Activated T-helper 9 cell treated with anti-CD3 and anti-CD28 coated beads, Interleukin-2, amount 50 U/mL, for 16 hours (primary cell): ENCODE measurements at places on chromosomes 13 and 19.

DNA sequence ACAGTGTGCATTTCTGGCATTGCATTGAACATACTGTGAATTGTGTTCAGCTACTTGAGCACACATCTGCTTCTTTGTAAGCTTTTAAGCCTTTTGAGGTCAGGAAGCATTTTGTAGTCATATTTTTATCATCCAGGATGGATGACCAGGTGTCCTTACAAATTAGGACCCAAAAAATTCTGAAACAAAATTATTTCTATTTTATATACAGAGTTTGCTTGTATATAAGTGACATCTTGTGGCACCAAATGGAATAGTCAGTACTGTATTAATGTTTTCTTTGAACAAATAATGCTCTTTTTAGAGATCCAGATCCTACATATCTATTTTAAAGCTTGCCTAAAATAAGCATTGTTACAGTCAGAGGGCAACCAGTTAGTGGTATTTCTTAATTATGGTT, 9.5 kb upstream of the SUPT20H start:
- DNase-seq, result no peak

DNA sequence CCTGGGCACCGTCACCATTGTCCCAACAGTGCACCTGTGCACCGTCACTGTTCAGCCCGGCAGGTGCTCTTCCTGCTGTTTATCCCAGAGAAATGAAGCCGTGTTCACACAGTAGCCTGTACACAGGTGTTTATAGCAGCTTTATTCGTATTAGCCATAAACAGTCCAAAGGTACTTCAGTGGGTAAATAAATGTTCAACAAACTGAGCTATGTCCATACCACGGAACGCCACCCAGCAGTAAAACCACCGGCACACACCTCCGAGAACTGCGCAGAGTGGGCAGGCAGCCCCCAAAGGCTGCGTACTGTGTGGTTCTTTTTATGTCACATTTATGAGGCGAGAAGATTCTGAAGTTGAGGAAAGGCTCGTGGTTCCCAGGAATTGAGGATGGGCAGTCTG, 44.9 kb upstream of the DCUN1D2 start:
- no peak for DNase-seq

DNA sequence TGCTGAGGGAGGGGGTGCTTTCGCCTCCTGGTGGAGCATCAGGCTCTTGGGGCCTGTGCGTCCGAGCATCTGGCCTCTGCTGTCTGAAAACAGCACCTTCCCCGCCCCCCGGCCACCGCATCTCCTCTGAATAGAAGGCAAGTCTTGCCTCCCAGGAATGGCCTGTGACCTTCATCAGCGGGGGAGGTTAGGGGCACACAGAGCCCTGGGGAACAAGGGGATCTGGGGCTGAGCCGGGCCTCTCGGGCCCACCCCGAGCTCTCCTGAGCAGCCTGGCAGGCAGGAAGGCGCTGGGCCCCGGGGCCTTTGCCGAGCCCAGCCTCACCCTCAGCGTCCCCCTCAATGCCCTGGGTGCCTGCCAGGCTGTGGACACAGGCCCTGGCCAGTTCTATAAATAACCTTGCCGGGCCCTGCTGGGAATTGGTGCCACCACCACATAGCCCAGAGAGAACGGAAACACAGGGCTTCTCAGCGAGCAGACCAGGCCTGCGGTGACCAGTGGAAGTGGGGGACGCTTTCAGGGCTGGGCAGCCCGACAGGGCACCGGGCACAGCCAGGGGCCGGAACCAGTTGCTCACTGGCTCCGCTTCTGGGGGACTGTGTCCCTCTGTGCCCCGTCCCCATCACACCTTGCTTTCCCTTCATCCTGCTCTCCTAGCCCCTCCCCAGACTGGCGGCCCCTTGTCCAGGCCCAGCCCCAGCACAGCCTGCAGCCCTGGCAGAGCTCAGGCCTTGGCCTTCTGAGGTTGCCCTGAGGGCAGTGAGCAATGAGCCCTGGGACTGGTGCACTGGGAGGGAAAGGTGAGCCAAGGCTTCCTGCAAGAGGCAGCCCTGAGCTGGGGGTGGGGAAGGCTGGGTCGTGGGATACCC, 9.5 kb downstream of the STK11 start:
- no peak for DNase-seq

GRCh38 chr19:34124828-34125227, 47.5 kb upstream of the LSM14A start:
- no peak for DNase-seq

GRCh38 chr13:96804174-96804573, 190.1 kb downstream of the OXGR1 start:
- no peak for DNase-seq

GRCh38 chr13:21579754-21580316, 24.1 kb downstream of the MICU2 start:
- DNase-seq, result no peak

GRCh38 chr13:83297586-83298290, 584.5 kb downstream of the SLITRK1 start:
- no peak for DNase-seq

DNA sequence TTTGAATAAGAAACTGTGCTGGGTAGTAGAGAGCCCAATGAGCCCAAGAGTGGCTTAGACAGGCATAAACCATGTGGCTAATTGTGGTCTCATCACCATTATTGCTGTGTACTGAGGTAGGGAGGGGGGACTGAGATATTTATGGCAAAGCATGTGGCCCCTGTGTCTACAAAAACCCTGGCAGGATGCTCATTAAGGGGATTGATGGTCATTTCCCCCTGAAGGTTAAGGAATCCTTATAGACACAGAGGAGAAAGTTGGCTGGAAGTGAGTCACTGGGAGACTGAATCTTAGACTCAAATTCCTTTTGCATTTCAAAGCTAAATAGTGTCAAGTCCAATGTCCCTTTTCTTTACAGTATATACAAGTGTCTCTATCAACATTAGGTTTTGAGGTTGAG, 9.8 kb upstream of the DACT3 start:
- no peak for DNase-seq
